ENCODE measurements at places on chromosomes 2 and 18.

- no peak for DNase-seq
These were observed 78.3 kb downstream of the TMEM163 start for GRCh38 chr2:134640494-134640893.

DNA sequence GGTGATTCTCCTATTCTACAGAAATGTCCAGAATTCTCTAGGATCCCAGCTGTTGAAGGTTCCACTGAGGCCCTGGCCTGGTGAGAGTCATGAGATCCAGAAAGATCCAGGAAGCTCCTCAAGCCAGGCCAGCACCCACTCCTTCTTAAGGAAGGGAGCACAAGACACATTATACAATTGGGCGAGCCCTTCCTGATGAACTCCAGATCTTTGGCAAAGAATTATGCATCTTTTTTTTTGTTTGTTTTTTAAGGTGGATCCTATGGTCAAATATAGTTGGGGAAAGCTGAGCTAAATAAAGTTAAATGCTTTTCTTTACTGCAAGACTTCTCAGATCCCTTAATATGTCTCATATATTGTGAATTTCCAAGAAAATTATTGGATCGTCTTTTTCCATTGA, 37.0 kb upstream of the LOXHD1 start:
- no peak for DNase-seq

DNA sequence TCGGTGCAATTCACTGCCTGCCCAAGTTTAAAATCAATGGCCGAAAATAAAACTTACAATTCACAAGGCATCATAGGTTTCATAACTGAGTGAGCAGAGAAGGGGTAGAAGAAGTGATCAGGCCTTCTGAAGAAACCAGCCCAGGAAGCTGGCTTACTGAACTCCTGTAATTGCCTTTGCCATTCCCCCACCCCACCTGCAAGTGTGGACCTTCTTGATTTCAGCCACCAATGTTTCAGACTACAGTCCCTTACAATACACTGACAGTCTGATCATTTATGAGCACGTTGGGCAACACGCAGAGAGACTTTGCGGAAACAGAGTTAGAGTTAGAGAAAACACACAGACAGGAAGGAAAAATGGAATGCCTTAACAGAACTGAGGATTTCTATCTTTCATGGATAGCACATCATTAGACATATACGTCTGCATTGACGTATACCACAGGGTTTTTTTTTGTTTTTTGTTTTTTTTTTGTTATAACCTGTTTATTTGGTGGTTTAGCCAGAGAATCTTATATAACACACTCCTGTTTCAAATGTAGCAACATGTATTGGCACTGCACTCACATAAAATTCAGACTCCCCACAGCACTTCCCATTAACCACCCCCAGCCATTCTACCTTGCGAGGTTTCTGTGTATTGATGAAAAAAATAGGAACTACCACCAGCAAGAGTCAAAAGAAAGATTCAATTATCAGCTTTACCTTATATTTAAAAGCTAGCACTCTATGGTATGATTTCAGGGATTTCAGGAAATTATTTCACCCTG, 126.4 kb downstream of the CACNB4 start:
- DNase-seq, result no peak

- peak; percentile 32 for DNase-seq
These were observed 13.2 kb upstream of the DNAJC27 start for GRCh38 chr2:24984912-24985311.

DNA sequence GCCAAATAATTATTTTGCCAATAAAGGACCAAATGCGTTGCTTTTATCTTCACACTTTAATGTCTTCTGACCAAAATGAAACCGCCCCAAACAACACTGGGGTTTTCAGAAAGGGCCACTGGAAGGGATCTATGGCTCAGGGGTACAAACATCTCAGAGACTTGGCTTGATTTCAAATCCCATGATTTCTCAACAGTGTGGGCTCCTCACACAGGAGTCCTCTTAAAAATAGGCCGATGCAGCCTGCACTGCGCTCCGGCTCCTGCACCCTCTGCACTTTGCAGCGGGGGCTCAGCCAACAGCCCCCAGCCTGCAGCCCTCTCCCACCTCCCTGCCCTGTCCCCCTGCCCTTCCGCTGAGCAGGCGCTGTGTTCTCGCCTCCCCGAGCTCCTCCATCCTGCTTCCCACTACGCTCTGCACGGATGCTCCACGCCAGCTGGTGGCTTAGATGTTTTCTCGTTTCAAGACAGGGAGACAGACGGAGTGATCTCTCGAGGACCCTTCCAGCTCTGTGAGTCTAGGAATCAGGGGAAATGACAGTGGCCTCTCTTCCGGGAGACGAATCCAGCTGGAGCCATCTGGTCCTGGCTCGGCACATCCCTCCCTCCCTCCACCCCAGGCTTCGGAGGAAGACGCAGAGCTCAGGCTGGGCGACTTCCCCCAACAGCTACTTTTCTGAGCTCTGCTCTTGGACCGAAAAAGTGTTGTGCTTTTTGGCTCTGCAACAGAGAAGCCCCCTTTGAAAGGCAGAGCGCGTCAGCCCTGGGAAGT, 71.4 kb downstream of the KCNF1 start:
- DNase-seq, result peak; percentile 54

- peak; percentile 2 for DNase-seq
These were observed 155.1 kb upstream of the FSHR start for GRCh38 chr2:49309461-49309860.

GRCh38 chr2:128628206-128628605, 309.5 kb upstream of the HS6ST1 start:
- no peak for DNase-seq

GRCh38 chr2:14082640-14083039, 549.9 kb upstream of the LRATD1 start:
- DNase-seq, result no peak

DNA sequence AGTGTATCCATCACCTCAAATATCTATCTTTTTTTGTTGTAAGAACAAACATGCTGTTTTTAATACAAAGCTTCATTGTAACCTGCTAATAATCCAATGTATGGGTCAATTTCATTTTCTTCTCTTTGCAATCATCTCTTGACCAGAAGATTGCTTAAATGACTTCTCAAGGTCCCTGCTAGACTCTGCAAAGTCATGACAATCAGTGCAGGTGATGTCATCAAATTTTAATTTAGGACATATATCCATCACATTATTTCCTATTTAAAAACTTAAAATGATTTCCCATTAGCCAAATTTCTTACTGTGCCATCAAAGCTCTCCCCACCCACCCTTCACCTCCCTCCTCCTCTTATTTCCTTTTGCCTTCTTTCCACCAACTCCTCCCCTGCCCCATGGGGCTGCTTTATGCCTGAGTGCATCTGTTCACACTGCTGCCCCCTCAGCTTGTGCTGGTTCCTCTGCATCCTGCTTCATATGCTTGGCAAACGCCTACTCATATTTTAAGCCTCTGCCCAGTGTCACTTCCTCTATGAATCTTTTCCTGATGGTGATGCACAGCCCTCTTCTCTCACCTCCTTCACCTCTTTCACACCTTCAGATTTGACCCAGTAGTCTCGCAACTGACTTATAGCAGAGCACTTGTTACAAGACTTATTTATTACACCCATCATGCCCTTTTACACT, 20.3 kb downstream of the PLEK start:
- DNase-seq, result no peak
